ENCODE measurements at places on chromosomes 3 and 15.

GRCh38 chr3:152313430-152313829 is 44.7 kb downstream of the MBNL1 start:
- no peak for DNase-seq

DNA sequence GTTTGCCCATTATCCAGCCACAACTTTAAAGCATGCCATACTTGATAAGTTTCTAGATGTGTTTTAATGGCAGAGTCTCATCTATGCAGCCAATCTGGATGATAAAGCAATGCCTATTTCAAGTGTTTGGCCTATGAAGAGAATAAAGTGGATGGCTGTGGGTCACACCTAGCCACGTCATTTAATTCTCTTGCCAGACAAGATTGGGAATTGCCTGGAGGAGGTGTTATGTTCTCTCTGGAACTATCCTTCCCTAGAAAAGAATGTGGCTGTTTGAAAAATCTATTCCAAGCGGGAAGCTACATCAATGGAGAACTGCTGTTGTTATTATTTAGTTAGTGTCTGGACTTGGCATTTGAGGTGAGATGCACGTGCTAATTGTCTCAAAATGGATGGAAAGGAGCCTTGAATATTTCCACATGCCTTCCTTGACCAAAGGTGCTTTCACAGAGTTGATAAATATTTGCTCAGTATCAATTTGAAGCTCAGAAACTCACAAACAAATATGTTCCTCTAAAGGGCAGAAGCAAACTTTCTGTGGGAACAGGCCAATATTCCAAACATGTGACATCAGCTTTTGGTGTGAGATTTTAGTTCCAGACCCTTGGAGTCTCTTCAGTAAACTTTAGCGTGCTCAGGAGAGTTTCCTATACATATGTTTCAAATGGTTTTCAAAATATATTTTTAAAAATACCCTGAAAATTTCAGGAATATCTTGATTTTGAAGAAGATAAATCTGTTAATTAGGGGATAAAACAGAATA is 510.6 kb upstream of the SGO1 start:
- no peak for DNase-seq

DNA sequence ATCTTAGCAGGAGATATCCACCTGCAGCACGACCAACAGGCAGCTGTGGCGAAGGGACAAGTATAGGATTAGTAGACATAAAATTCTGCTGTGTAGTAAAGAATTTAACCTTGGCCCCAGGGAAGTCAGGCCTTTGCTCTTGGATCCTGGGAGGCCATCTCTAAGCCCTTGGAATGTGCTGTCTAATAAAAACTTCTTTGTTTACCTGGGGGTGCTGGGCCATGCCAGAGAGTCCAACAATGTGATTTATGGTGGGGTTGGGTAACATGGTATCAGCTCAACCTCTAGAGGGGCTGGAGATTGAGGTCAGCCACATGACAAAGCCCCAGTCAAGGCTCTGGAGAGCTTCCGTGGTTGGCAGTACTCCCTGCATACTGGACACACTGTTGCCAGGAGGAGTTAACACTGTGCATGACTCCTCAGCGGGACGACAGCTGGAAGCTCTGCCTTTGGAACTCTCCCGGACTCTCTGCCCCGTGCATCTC is 52.4 kb downstream of the HEG1 start:
- no peak for DNase-seq

DNA sequence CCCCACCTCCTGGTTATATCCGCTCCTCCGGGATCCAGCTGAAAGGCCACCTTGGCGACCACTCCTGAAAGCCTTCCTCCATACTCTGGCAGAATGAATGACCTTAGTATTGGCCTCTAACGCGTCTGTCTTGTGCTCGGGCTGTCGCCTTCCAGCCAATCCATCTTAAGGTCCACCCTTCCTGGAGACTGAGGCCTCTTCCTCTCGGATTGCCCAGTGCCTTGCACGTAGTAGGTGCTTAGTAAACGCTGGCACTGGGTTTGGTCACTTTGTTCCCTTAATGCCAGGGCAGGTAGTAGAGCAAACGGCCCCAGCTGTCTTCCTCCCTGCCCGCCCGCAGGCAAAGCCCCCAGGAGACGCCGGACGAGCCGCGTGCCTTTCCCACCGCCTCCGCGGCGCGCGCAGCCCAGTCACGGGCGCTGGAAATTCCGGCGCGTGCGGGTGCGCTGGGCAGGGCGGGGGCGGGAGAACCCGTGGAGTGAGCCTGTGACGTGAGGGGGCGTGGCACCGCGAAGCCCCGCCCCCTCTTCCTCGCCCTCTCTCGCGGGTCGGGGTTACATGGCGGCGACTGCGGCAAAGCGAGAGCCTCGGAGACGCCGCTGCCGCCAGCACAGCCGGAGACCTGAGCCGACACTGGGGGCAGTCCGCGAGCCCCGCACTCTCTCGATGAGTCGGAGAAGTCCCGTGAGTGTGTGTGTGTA is at the start of gene MAPK6:
Gene MAPK6, plus strand, starts transcription at position 527 of the 701 bp plus-strand sequence. CDS start 27,242 bp downstream, outside the sequence.
- DNase-seq: peak; percentile 98

DNA sequence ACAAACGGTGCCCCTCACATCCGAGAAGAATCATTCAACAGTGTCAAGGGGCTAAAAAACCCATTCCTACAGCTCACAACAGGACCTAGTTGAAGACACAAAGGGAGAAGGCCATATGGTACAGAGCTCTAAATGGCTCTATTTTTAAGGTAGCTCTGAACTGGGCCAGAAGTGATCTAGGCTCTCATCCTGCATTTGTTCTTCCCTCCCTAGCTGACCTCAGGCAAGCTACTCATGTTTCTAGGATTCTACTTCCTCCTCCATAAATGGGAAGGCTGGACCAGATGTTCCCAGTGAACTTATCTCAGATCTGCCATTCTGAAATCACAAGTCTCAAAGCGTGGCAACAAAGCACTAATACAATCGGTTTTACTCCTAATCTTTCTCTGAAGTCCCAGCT is 62.3 kb downstream of the CPNE4 start:
- DNase-seq: no peak

DNA sequence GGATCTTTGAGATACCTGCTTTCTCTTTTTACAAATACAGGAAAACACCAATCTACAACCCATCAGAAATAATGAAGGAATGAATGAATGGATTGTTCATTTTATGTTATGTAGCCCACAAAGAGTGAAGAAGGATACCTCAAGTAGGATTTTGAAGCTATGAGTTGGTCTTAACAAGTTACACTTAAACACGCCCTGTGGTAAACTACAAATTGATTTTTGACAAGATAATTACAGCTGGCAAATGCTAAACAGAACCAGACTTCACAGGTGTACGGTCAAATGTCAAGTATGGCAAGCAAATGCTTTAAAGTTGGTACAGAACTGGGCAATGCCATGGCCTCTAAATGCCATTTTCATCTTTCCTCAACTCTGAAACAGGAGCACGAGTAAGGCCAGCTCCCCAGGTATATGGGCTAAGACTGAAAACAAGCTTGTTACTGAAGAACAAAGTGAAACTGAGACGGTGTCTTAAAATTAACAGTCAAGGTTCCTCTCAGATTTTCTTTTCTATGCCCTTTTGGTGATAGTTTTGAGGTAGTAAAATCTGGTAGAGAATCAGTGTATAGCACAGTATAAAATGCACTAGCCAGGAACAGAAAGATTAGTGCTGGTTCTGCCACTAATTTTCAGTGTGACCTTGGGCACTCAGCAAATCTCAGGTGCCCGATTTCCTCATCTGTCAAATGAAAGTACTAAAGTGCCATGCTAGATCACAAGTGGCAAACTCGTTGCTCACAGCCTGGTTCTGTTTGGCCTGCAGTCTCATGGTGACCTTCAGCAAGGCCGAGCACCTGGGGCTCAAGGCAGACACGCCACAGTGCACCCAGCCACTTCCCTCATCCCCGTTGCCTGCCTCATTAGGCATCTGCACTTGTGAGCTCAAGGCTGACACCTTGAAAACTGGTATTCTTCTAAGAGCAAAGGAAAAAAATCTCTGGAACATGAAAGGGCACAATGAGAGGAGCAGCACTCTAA is 9.5 kb downstream of the RUVBL1 start:
- DNase-seq: no peak

- no peak for DNase-seq
These were observed 442.3 kb upstream of the TPRG1 start for GRCh38 chr3:188729422-188729821.

DNA sequence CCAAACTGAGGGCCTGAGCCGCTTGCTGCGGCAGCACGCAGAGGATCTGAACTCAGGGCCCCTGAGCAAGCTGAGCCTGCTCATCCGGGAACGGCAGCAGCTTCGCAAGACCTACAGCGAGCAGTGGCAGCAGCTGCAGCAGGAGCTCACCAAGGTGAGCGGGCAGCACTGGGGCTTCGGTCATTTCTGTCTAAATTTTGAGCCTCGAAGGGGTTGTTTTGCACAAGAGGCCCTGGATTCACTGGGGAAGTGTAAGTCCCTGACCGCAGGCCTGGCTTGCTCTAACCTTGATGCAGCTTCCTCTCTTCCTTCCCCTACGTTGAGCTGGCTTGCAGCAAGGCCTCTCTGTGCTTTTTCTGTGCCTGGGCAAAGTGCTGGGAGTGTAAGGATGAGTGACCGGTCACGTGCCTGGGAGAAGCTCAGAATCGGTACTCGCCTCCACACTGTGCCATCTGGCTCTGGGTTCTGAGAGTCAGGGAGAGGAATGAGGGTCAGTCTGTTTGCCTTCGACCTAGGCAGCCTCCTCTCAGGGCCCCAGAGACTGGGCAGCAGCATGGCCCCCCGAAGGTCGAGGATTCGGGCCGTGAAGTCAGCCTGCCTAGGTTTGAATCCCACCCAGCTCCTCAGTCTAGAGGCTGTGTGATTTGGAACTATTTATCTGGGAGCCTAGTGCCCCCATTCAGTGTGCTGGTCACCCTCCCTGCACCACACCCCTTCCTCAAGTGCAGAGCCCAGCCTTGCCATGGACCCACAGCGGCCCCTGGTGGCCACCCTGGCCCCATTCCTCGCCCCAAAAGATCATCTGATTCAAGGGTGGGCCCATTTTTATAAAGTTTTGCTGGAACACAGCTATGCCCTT is 1.4 kb downstream of the FES start:
- peak; percentile 88 for DNase-seq

- no peak for DNase-seq
These were observed 88.7 kb downstream of the GABRG3 start for GRCh38 chr15:27059610-27060202.

- no peak for DNase-seq
These were observed 941 bp downstream of the ZBED2 start for GRCh38 chr3:111594205-111594604.

DNA sequence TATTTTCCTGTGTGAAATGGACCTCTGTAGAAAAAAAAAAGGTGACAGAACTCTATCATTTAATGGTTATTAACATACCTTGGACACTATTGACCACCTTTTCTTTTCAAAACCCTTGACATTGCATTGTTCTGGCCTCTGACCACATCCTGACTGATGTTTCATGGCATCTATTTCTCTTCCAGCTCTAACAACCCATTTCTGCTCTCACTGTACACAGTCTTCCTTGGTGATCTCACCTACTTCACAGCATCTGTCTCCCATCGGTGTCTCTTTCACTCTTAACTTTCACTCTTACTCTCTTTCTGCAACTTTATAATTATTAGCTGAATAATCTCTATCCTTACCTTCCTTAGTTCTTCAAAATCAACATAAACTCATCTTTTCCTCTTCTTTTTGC is 217.4 kb upstream of the CD96 start:
- no peak for DNase-seq

- DNase-seq: no peak
These were observed 712 bp upstream of the MME start for GRCh38 chr3:155079468-155079745.

GRCh38 chr3:176579711-176580185 is 617.5 kb downstream of the TBL1XR1 start:
- no peak for DNase-seq

DNA sequence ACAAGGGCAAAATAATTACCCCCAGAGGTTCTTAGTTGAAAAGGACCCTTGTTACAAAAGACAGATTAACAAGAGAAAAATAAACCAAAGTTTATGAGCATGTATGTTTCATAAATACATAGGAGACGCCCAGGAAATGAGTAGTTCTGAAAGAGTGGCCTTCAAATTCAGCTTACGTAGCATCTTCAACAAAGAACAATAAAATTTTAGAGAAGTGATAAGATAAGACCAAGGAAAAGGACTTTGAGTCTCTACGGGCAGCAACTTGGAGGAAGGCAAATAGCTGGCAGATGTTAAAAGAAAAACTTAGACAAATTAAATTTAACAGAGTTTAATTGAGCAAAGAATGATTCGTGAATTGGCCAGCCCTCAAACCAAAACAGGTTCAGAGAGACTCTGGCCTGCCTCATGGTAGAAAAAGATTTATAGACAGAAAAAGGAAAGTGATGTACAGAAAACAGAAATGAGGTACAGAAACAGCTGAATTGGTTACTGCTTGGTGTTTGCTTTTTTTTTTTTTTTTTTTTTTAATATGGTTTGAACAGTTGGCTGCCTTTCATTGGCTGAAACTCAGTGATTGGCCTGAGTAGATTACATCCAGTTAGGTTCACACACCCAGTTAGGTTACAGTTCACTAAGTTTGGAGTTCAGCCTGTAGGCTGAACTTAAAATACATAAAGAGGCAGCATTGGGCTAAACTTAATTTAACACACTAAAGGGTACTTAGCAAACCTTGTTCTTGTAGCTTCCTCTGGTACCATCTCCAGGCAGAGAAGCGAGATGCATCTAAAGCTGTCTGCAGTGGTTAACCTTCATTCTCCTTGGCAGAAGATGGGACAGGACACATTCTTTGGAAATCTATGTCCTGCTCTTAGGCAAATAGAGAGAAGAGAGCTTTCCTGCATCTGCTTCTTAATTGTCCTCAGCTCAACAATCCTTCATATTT is 23.2 kb downstream of the C2CD4B start:
- DNase-seq: no peak

- no peak for DNase-seq
These were observed 38.2 kb upstream of the SNRK start for GRCh38 chr3:43248185-43248583.

DNA sequence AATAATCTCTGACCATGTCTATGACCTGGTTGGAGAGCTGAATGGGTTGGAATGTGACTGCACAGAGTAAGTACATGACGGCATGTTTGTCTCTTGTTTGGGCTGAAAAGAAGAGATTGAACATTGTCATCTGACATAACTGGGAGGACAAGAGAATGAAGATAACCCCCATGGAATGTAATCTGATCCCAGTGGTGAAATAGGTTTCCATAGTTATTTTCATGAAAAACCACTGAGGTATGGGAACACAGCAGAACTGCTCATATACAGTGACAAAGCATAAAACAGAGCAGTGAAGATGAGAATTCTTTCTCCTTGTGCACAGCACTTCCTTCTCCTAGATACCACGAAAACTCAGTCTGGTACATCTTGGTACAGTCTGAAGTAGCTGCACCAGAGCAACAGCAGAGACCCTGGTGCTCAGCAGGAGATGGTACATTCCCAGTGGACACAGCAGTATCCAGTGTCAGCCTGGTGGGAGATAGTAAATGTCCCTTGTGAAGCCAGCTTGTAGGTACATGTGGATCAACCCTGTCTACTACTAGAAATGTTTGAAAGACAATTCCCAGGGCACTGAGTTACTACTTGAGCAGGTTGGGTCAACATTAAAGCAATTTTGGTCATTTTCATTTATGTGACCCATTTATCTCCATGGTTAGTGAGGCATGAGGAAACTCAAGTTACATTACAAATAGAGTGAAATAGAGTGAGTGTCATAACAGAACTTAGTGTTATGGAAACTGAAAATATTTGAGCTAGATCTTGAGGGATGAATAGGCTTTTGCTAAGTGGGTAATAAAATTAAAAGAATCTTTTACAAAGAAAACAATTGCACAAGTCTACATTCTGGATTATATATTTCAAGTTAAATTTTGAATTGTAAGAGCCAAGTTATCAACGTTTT is 178.3 kb downstream of the SUCNR1 start:
- no peak for DNase-seq
